SJSA1 (cell line): ENCODE measurements at places on chromosomes 6 and 20.
A peak's percentile ranks its signal among the peaks of the same experiment; 100 is the strongest.

- H3K4me1 ChIP-seq = peaks cover 19% of the 10 kb centered on the region
- H3K36me3 ChIP-seq = no peaks in the 10 kb centered on the region
- no peak overlapping the region for H3K27ac ChIP-seq
- peak overlapping the region; percentile 48 for H3K4me3 ChIP-seq
Observed at GRCh38 chr6:6005051-6006005, 1.4 kb downstream of the NRN1 start.

DNA sequence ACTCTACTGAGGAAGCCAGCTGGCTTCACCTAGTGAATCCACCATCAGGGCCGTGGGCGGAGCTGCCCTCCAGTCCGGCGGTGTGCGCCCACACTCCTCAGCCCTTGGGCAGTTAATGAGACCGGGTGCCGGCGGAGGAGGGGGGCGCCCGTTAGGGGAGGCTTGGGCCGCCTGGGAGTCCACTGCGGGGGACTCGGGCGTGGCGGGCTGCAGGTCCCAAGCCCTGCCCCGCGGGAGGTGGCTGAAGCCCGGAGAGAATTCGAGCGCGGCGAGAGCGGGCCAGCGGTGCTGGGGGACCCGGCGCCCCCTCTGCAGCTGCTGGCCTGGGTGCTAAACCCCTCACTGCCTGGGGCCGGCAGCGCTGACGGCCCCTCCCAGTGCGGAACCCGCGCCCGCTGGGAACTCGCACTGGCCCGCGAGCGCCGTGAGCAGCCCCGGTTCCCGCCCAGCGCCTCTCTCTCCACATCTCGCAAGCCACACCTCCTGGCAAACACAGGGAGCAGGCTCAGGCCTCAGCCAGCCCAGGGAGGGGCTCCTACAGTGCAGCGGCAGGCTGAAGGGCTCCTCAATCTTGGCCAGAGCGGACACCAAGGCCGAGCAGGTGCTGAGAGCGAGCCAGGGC lies 38.4 kb upstream of the GCNT2 start:
- no peak overlapping the region for H3K27ac ChIP-seq
- peaks cover 24% of the 10 kb centered on the region for H3K4me1 ChIP-seq
- no peak for DNase-seq
- H3K36me3 ChIP-seq = no peaks in the 10 kb centered on the region
- H3K27me3 ChIP-seq = no peaks in the 10 kb centered on the region
- no peak overlapping the region for H3K4me3 ChIP-seq

GRCh38 chr6:28252009-28252975 lies at the start of gene ZKSCAN4:
Gene ZKSCAN4 (minus strand): TSS chr6:28252269. CDS start chr6:28251980, 289 bp downstream.
- no peaks in the 10 kb centered on the region for H3K27me3 ChIP-seq
- peaks cover 9% of the 10 kb centered on the region for H3K36me3 ChIP-seq
- DNase-seq = peak; percentile 88
- H3K4me1 ChIP-seq = peaks cover 14% of the 10 kb centered on the region
- H3K4me3 ChIP-seq = peak within 1 kb of the TSS; percentile 59
- no peak within 1 kb of the TSS for H3K27ac ChIP-seq

DNA sequence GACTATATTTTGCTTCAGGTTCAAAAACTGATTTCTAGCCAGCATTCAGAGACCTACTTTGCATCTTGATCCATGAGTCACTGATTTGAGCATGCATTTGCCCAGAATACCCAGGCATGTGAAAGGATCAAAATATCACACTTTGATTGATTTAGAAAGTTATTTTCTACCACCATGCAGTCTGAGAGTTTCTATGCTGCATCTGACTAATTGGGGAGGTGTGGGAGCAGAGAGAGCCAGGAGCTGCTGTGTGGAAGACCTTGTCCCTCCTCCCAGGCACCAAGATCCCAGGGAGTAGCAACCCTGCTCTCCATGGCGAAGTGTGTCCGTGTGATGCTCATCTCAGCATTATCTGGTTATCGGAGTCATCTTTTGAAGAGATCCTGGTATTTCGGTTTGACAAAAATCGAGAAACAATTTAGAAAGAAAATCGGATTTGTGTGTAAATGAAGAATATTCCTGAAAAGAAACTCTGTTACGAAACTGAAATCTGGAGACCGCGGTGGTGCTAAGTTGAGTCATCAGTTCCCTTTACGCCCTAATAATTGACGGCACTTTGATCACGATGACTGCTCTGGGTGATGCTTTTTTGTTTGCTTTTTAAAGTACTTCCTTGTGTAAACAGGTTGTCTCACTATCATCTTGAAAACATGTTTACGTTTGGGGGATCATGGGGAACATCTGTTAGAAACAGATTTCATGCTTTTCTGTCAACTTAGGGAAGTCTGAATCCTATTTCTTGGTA lies 193.4 kb downstream of the BACH2 start:
- H3K27me3 ChIP-seq = no peaks in the 10 kb centered on the region
- no peak for DNase-seq
- H3K27ac ChIP-seq = no peak overlapping the region
- H3K4me1 ChIP-seq = peaks cover 23% of the 10 kb centered on the region
- H3K36me3 ChIP-seq = no peaks in the 10 kb centered on the region

GRCh38 chr20:995170-995569 lies 6.9 kb downstream of the RSPO4 start:
- peaks cover 18% of the 10 kb centered on the region for H3K27me3 ChIP-seq
- H3K4me1 ChIP-seq = no peaks in the 10 kb centered on the region
- H3K36me3 ChIP-seq = no peaks in the 10 kb centered on the region

- H3K36me3 ChIP-seq = peaks cover 42% of the 10 kb centered on the region
- H3K4me1 ChIP-seq = peaks cover 25% of the 10 kb centered on the region
- no peak for DNase-seq
- H3K27me3 ChIP-seq = no peaks in the 10 kb centered on the region
- peak overlapping the region; percentile 97 for H3K27ac ChIP-seq
Observed at GRCh38 chr20:50193836-50194421, 3.3 kb downstream of the CEBPB start.

DNA sequence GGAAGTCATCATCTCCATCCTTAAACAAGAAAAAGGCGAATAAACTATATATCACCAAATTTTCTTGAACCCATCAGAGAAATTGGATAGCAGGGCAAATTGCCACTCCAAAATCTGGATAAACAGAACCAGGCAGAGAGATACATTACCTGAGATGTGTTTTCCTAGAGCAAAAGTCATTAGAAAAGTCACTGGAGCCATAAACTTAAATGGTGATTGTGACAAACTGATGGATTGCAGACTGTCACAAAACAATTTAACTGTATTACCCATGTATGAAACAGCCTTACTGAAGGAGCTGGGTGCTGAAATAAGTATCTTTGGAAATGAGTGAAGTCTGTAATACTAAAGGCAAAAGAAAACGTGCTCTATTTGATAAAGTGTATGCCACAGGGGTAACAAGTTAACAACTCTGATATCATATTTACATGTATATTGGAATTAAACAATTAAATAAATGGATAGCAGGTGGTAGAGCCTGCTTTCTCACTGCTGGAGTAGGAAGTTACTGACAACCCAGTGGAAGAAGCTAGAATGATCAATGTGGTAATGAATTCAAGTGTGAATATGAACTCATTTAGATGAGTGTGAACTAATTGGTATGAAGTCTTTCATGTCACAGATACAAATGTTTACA lies 186.9 kb downstream of the LMBRD1 start:
- H3K4me3 ChIP-seq = no peak overlapping the region
- no peaks in the 10 kb centered on the region for H3K27me3 ChIP-seq
- no peaks in the 10 kb centered on the region for H3K36me3 ChIP-seq
- no peak for DNase-seq
- no peak overlapping the region for H3K27ac ChIP-seq

GRCh38 chr20:62668441-62669027 lies 26.2 kb downstream of the SLCO4A1 start:
- no peak overlapping the region for H3K4me3 ChIP-seq
- H3K36me3 ChIP-seq = peaks cover 2% of the 10 kb centered on the region; the same call in 1 of the 2 replicates
- H3K27me3 ChIP-seq = no peaks in the 10 kb centered on the region
- no peak overlapping the region for H3K27ac ChIP-seq
- peaks cover 14% of the 10 kb centered on the region for H3K4me1 ChIP-seq

GRCh38 chr6:89313006-89313405 lies 2.1 kb downstream of the GABRR2 start:
- H3K4me3 ChIP-seq = no peak overlapping the region
- H3K27ac ChIP-seq = no peak overlapping the region
- H3K4me1 ChIP-seq = 0 out of 2 replicates have a peak, but pooled peaks cover 4% of the 10 kb centered on the region
- H3K27me3 ChIP-seq = no peaks in the 10 kb centered on the region
- H3K36me3 ChIP-seq = no peaks in the 10 kb centered on the region

DNA sequence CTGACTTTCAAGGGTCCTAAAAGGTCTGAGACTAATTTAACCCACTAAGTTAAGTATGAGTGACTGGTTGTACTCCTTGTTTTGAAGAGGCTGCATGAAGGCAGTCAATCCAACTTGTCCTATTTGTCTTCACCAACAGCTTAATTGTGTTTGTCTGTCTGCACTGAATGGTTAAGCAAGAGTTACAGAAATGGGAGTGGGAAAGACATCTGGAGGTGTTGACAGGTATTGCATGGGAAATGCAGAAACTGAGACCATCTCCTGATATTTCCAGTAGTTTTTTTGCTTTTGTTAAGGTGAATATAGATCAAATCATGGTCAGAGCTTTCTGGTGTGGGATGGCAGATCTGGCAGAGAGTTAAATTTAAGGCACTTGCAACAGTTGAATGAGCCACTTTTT lies 6.5 kb downstream of the FUT9 start:
- peaks cover 5% of the 10 kb centered on the region for H3K27me3 ChIP-seq
- H3K27ac ChIP-seq = no peak overlapping the region
- DNase-seq = no peak

GRCh38 chr6:34645627-34646026 lies 50.9 kb downstream of the ILRUN start:
- H3K27ac ChIP-seq = no peak overlapping the region
- no peak overlapping the region for H3K4me3 ChIP-seq
- no peak for DNase-seq
- H3K4me1 ChIP-seq = peaks cover 13% of the 10 kb centered on the region

DNA sequence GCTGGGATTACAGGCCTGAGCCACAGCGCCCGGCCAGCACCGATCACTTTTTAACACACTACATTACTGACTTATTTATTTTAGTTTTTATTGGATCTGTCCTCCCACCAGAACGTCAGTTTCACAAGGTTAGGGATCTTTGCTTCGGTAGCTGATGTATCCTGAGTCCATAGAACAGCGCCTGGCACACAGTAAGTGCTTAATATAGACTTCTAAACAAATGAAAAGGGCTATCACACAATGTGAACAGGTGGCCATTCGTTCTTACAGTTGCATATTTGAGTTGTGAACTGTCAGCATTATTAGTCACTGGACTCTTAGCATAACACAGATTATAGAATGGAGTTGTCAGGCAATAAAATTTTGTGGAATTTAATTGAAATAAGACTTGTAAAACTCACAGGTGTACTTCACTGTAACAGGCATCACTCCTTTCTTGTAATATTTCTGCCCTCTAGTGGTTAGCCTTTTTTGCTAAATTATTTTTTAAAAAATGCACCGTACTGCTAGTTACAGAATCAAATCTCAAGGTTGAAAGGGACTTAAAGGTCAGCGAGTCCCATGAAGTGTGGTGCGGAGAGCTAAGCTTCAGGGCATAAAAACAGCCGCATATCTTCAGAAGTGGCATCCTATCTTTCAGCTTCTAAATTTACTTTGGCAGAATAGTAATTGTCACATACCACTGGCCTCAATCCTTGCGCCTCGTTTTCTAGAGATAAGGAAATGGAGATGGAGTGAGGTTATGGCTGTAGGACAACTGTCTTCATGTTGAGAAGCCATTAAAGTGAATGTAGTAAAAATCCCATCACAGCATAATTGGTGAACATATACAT lies 3.4 kb upstream of the TBC1D7 start:
- no peaks in the 10 kb centered on the region for H3K27me3 ChIP-seq
- H3K36me3 ChIP-seq = peaks cover 3% of the 10 kb centered on the region; the same call in 1 of the 2 replicates
- H3K4me1 ChIP-seq = peaks cover 18% of the 10 kb centered on the region
- DNase-seq = peak; percentile 26
- no peak overlapping the region for H3K27ac ChIP-seq

DNA sequence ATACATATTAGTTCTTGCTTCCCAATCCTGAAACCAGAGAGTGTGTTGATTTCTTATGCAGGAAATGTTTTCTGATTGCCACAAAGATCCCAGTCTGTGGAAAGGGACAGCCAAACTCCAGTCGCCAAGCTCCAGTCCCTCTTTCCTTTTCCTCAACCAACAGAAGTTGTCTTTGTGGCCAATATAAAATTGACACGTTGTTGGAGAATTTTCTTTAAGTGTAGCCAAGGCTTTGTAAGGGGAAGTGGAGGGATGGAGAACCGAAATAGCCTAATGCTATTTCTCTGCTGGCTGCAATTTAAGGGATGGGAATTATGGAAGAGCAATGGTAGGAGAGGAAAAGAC lies 5.4 kb downstream of the ADGRB3 start:
- H3K4me3 ChIP-seq = no peak overlapping the region
- H3K4me1 ChIP-seq = peaks cover 3% of the 10 kb centered on the region; the same call in 1 of the 2 replicates
- H3K27ac ChIP-seq = no peak overlapping the region
- DNase-seq = no peak
- peaks cover 23% of the 10 kb centered on the region for H3K27me3 ChIP-seq

DNA sequence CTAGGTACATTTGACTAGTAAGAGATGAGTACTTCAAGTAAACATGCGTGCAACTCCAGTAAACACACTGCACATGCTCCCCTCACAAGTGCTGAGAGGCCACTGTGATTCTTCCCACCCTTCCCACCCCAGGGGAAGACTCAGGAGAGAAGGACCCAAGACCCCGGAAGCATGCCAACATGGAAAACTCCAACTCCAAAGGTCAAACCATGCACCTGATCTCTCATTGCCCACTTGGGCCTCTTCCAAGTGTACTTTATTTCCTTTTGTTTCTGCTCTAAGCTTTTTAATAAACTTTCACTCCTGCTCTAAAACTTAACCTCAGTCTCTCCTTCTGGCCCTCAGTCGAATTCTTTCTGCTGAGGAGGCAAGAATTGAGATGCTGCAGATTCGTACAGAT lies 78.5 kb downstream of the CD83 start:
- no peaks in the 10 kb centered on the region for H3K36me3 ChIP-seq
- DNase-seq = no peak
- H3K27ac ChIP-seq = no peak overlapping the region
- H3K4me3 ChIP-seq = no peak overlapping the region
- no peaks in the 10 kb centered on the region for H3K27me3 ChIP-seq
- no peaks in the 10 kb centered on the region for H3K4me1 ChIP-seq

- H3K4me1 ChIP-seq = no peaks in the 10 kb centered on the region
- no peak overlapping the region for H3K4me3 ChIP-seq
- no peak for DNase-seq
- H3K27ac ChIP-seq = no peak overlapping the region
- H3K36me3 ChIP-seq = no peaks in the 10 kb centered on the region
Observed at GRCh38 chr20:53088786-53089185, 116.6 kb downstream of the TSHZ2 start.

DNA sequence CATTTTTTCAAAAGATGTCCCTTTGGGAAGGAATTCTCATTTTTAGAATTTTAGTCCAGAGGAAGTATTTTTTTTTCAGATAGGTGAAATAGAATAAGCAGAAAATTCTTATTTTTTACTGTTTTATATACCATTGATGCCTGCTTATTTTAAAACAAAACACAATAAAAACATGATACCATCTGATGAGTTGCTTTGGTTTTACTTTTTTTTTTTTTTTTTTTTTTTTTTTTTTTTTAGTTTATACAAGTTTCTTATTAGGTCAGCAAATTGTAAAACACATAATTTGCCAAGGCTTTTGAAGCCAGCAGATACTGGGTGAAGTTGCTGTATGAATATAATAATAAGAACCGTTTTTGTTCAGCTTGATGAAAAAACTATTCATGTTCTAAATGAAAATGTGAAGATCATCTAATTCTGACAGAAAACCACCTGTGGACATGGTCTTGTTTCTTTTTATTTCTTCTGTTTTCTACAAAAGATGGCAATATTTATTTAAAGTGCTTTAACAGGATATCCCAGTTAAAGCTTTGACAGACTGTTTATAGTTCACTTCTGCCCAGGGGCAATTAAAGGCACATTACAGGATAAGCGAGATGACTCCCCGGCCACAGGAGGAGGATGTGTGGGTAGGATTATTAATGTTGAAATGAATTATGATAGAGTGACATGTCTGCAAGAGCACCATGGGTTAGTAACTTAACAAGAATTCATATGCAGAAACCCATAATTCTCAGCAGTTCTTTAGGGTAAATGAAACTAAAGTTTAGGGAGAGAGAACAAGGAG lies 31.1 kb downstream of the MYB start:
- H3K27ac ChIP-seq = no peak overlapping the region
- H3K4me3 ChIP-seq = no peak overlapping the region
- peaks cover 14% of the 10 kb centered on the region for H3K27me3 ChIP-seq
- no peaks in the 10 kb centered on the region for H3K4me1 ChIP-seq
